Stimulated activated CD8-positive, alpha-beta memory T cell treated with anti-CD3 and anti-CD28 coated beads, Interleukin-7, amount 100 ng/mL, for 48 hours (primary cell): ENCODE measurements at places on chromosomes 1 and 21.

DNA sequence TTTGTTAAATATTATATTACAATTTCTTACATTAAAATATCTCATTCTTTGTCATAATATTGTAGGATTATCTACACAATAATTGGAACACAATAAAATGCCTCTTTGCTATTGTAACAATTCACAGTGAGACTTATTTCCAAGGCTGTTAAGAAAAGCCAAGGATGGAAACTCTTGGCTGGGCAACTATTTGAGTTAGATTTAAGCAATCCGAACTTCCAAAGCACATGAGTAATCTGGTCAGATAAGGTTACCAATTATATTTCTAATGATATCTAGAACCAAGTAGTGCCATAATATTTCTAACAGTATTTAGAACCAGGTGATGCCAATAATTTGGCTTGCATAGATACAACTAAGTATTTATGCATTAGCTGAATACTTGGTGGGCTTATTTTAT is 154.7 kb upstream of the KCNK2 start:
- no peak for DNase-seq

- no peak for DNase-seq
Observed at GRCh38 chr1:83123019-83123418, 875.9 kb downstream of the TTLL7 start.

DNA sequence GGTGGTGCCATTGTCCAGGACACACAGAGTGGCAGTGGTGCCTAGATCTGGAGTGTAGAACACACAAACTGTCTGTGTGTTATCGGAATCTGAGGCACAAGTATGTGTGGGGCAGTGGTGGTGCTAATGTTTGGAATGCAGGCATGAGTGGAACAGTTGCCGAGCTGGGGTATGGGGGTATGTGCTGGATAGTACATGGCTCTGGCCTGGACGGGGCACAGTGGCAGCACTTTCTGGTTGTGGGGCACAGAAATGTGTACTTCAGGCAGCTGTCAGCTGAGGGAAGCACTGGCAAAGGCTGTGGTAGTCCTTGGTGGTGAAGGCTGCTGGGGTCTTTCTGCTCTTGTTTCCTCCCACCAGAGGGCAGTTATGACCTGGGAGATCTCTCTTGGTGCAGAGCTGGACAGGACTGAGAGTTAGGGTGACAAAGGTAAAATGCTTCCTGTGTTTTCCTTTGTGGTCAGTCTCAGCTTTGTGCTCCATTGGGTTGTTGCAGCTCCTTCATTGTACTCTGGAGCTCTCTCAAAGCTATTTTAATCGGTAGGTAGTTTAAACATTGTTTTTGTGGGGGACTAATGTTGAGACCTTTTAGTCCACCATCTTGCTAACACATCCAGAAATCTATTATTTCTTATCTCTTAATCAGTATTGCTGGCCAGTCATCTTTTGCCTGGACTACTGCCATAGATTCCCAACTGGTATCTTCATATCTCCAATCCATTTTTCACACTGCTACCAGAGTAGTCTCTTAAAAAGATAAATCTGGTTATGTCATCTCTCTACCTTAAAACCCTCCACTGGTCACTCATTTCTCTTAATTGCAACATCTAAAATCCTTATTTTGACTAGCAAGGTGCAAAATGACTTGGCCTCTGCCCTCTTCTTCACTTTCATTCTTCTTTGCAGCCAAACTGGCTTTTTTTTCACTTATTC is 83.9 kb upstream of the NBPF4 start:
- DNase-seq = no peak

GRCh38 chr21:25640943-25641292 is 1.9 kb downstream of the JAM2 start:
- no peak for DNase-seq

DNA sequence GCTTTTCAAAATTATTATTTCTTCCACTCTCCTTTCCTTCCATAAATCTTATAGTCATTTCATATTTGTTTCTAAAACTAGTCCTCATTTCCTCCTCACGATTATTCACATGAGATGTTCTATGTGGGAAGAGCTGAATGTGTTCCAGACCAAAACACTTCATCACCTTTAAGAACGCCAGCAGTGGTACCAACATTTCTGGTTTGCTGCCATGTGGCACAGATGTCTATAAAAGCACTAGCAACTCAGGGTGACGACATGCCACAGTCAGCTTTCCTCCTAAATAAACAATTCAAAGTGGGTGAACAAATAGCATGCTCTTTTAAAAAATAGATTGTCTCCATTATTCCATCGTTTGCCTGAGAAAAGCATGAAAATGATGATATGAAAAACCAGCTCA is 1217.8 kb upstream of the ADGRL2 start:
- DNase-seq = no peak

DNA sequence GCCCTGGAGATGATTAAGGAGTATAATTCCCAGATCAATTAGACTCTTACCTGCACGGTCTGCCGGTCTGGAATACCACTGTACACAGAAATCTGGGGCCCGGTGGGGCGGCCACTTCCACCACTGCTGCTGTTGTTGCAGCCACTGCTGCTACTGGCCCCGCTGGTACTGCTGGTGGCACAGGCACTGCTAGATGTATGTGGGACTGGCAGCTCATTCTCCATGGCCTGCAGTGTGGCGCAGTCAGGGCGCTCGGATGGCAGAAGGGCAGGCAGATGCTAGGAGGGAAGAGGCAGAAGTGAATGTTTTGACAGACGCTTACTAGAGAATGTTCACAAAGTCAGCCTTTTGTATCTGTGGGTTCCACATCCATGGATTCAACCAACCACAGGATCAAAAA is 54.4 kb upstream of the A3GALT2 start:
- DNase-seq = no peak

GRCh38 chr1:228100822-228101613 is 2.1 kb downstream of the C1orf35 start:
- no peak for DNase-seq

DNA sequence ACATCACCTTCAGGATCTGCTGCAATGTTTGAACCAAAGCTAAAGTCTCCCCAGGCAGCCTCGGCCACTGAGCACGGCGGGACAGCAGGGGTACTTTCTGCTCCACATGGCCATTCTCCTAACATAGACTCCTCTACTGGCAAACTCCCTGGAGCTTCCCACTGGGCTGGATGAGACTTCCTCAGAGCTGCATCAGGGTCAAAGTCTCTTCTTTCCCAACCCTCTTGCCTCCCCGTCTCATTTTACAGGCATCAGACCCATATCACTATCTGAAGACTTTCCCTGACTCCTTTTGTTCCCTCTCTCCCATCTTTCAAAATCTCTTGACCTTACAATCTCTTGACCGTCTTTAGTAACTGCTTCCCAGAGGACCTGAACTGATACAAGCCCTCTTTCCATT is 42.2 kb upstream of the KIRREL1 start:
- DNase-seq = no peak

DNA sequence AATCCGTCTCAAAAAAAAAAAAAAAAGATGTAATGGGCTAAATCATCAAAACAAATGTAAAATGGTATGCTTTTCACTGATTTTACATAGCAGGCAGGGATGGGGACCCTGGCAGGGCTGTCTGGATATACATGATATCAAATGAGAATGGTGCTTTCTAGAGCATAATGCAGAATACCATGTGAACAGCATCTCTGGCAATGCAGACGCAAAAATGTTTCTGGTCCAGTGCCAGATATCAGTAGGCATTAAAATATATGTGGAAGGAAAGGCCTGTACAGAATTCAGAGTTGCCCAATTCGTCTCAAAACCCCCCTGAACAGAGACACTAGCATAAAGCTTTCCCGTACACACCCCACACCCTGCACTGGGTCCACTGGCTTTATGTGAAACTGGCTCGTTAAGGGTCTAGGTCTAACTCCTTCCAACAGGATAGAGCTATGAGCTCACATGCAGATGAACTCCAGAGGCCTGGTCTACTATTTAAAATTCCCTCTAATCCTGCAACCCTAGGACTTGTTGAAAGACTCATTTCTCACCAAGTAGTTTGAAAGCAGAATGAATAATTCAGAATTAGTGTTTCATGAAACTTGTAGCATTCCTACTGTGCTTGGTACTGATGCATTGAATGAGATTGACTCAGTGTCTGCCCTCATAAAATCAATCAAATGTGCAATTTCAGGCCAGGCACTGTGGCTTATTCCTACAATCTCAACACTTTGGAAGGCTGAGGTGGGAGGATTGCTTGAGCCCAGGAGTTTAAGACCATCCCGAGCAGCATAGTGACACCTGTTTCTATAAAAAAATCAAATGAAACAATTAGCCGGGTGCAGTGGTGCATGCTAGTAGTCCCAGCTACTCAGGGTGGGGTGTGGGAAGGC is 2.6 kb upstream of the MYSM1 start:
- no peak for DNase-seq
